ENCODE measurements at places on chromosomes 5 and 9. TPM values are rescaled to one million over a fixed set of nuclear protein-coding genes. Genes with fewer than 3 reads are reported as not detected.

Gene ANKRD33B
- total RNA-seq, result 1.2 TPM

Gene HAPLN1
- total RNA-seq, result 35.6 TPM

Gene PCDHB9
- total RNA-seq, result 11.2 TPM

Gene FOXD4L4
- not detected for total RNA-seq

Gene EPB41L4B
- 0.93 TPM for total RNA-seq

Gene SLC28A3
- total RNA-seq, result 1.0 TPM

Gene MOB3B
- total RNA-seq, result not detected

Gene PLAC8L1
- total RNA-seq, result not detected

Gene ARAP3
- total RNA-seq, result 4.3 TPM

Gene MARCOL
- not detected for total RNA-seq

Gene FBXW5
- 400 TPM for total RNA-seq

Gene EIF4E1B
- not detected for total RNA-seq

Gene TNFAIP8
- total RNA-seq, result 18.0 TPM

Gene NIPAL4
- total RNA-seq, result 1.5 TPM

Gene FBP1
- not detected for total RNA-seq

Gene CHSY3
- total RNA-seq, result 2.4 TPM

Gene SPATA31C1
- total RNA-seq, result not detected

All from A172 (cell line).